ENCODE measurements at places on chromosomes 6 and 20.

GRCh38 chr20:24657196-24657595 is 187.8 kb downstream of the SYNDIG1 start:
- no peak for DNase-seq

GRCh38 chr20:61356196-61356595 is 104.1 kb downstream of the CDH4 start:
- no peak for DNase-seq

DNA sequence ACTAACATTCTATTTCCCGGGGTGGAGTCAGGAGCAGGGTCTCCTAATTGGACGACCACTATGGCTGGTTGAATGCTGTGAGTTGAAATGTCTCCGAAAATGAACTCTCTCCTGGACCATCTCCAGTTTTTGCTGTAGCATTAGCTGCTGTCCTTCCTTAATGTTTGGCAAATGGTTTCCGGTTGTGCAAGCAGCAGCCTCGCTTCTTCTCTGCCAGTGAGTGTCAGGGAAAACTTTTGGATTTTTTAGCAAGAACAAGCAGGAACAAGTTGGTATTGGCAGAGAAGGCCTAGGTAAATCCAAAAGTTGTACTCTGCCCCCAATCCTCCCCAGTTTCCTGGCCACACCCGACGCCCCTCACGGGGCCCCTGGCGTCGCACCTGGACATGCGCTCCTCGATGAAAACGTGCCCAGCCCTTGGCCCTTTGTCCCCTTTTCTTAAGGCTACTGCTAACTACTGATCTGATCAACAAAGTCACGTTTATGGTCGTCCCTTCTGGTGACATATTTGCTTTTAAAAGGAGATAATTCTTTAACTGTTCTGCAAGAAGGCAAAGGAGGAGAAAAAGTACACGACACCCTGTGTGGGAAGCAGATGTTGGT is 103.2 kb downstream of the ARMC2 start:
- DNase-seq = no peak

DNA sequence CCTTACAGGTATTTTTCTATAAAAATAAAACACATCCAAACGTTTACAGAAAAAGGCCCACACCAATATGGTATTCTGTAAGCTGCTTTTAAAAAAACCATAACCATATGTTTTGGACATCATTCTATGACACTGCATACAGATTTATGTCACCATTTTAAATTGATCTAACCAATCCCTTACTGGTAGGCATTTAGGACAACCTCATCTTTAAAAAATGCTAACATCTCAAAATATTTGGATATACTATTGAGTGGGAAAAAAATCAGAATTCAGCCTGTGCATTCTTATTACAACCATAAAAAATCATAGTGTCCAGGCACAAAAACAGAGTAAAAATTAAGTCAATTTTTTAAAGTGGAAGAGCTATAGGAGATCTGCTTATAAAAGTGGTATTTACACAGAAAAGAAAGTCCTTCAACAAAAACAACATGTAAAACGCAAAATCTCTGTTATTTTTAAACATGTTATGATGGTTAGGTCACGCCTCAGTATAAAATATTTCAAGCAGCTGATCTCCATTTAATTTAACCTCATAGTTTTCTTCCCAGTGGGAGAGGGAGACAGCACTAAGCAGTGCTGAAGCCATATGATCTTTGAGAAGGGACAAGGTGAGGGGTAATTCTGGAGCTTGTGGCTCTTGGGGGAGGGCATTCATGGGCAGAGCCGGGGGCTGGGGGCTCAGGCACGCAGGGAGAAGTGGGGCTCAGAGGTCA is 21.2 kb downstream of the TRAM2 start:
- DNase-seq = no peak

DNA sequence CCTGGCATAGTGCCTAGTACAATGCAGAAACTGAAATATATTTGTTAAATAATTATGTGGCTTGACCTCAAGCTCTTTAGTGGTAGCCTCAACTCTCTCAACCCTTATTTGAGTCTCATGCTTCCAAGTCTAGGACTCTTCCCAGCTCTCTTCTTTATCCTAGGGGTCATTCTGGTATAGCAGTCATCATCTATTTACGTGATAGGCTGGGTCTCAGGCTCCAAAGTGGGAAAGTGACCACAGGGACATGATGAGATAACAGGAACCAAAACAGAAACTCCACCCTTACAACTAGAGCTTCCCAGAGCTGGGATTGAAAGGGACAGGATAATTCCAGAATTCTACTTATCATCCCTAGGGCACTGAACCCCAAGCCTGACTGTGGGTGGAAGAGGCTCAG is 17.7 kb upstream of the MAP3K7 start:
- no peak for DNase-seq

- DNase-seq = no peak
These were observed 114.1 kb upstream of the INSM1 start for GRCh38 chr20:20253744-20254330.

DNA sequence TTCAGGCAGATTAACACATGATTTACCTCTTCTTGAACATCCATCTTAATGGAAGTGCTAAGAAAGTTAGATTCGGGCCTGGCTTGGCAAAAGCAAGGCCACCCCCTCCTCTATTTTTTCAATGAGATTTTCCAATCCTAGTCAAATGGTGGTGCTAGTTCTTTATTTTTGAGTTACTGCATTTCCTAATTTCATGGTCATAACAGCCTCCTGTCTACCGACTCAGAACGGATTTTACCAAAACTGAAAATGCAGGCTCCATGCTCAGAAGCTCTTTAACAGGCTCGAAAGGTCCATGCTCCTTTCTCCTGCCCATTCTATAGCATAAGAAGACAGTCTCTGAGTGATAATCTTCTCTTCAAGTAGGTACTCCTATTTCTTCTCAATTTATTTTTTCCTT is 117.2 kb upstream of the ESR1 start:
- peak; percentile 27 for DNase-seq

GRCh38 chr6:109513571-109514071 is 30.6 kb upstream of the ZBTB24 start:
- DNase-seq = peak; percentile 29

DNA sequence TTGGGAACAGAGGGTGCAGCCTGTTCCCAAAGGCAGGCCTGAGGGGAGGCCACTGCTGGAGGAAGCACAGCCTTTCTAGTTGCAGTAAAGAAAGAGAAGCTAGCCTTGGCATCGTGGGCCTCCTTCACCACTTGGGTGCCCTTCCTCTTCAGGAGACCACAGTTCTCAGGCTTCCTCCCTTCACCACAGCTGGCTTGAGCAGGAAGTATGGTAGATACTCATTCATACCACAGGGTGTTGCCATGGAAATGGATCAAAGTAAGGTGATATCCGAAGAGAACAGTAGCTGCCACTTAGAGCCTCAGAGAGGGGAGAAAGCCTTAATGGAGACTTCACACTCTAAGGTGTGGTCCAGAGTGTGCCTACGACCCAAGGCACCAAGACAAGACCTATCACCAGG is 120.4 kb upstream of the RIPOR2 start:
- DNase-seq = no peak

- DNase-seq = no peak
These were observed 23.5 kb upstream of the SIM1 start for GRCh38 chr6:100488244-100488643.

GRCh38 chr20:15179381-15179780 is 842.0 kb upstream of the FLRT3 start:
- no peak for DNase-seq

DNA sequence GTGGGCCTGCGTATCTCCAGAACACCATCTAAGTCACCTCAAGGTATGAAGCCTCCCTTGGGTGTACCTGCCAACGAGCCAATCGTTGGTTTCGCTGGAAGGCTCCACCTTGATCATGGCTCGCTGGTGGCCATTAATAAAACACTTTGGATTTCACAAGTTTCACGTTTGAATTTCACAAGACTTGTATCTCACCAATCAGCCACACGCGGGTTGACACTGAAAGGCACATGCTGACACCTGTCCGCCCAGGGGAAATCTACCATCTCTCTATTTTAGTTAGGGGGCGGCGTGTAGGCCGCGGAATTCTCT is 586 bp upstream of the HMGA1 start:
- DNase-seq = no peak

- peak; percentile 18 for DNase-seq
These were observed 194.8 kb downstream of the COL9A1 start for GRCh38 chr6:70107852-70108629.

- peak; percentile 53 for DNase-seq
These were observed 5.1 kb downstream of the DIDO1 start for GRCh38 chr20:62921119-62921687.

- no peak for DNase-seq
These were observed 78.1 kb downstream of the UST start for GRCh38 chr6:148824960-148825359.

DNA sequence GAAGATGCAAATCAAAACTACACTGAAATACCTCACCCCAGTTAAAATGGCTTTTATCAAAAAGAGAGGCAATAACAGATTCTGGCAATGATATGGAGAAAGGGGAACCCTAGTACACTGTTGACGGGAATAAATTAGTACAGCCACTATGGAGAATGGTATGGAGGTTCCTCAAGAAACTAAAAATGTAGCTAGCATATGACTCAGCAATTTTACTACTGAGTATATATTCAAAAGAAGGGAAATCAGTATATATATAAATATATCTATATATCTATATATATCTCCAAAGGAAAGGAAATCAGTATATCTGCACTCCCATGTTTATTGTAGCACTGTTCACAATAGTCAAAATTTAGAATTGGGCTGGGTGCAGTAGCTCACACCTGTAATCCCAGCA is 113.9 kb downstream of the KLHL32 start:
- DNase-seq = no peak

DNA sequence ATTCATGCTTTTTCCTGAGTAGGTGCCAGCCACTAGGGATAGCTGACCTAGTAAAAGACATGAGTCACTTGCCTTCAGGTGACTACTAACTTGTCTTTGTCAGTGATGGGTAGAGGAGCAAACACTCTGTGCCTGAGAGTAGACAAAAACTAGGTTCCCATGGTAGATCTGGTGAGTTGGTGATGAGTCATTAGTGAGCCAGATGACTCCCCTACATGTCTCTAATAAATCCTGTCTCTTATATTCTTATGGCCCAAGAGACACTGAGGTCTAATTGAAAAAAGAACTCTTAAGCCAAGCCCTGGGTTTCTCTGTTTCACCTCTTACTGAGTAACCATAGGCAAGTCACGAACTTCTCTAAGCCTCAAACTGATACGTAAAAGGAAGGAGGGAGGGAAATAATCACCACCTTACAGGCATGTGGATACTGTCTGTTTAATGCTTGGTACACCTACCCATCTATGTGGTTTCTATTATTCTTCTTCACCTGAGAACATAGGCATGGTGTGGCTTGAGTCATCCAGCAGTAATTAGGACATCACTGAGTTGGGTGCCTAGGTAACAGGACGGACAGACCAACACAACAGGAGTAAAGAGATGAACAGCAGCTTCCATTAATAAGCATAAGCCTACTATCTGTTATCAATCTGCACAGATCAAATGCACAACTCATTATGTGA is 20.3 kb downstream of the TTPAL start:
- DNase-seq = peak; percentile 100

DNA sequence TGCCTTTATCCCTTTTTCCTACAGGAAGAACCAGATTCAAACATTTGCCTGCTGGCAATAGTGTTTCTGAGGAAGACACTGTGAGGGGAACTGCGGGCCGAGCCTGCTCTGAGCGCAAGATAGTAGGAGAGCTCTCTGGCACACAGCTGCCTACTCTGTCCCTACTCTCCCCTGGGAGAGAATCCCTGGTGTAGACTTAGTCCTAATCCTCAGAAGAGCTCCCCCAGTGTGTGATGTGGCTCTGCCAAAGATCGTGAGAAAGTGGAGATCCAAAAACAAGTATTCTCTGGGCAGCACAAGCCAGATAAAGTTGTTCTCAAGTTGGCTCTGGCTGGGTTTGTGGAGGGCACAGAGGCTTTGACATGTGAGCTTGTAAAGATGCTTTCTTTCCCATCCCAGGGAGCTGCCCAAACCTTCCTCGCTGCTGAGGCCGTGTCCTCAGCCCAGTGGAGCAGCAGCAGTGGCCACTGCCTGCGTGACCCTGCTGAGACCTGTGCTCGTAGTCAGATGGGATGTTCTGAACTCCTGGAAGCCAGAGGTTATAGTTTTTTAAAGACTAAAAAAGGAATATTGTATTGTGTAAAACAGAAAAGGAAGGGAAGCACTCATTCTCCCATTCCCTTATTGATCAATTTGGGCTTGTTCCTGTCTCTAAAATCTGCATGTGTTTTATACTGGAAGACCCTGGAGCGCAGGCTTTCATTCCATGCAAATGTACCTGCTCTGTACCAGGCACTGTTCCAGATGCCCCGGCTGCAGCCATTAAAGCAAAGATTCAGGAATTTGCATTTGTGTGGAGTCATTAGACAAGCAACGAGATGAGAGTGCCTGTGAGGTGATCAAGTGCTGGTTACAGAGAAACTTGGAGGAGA is 30.7 kb downstream of the PNLDC1 start:
- DNase-seq = no peak

- DNase-seq = no peak
These were observed 13.1 kb downstream of the FAM184A start for GRCh38 chr6:119065382-119065781.

GRCh38 chr6:31582230-31582643 is at the start of gene LTB:
TSS of gene LTB (minus strand) at chr6:31582424. CDS start at chr6:31582417, 7 bp downstream.
- DNase-seq = no peak

GRCh38 chr20:58969439-58969838 is 11.6 kb upstream of the NELFCD start:
- no peak for DNase-seq

GRCh38 chr20:61371501-61372136 is 119.6 kb downstream of the CDH4 start:
- no peak for DNase-seq

DNA sequence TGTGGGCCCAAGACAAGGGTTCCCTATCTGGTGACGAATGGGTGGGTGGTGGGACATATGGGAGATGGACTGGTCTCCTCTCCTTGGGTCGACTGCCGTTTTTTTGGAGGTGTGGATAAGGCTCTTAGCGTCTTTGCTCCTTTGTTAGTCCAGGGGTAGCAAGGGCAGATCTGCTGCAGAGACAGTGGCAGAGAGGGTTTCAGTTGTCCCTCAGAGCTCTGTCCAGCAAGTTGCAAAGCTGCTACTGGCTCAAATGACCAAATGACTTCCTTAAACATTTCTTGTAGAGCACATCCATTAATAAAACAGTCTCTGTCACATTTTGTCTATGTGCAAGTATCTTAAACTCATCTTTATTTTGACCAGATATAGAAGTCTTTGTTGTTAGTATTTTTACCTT is 508.0 kb upstream of the ADGRB3 start:
- no peak for DNase-seq

- DNase-seq = no peak
These were observed 278.2 kb upstream of the PREP start for GRCh38 chr6:105681061-105681460.

- no peak for DNase-seq
These were observed 24.8 kb downstream of the GRM4 start for GRCh38 chr6:34120953-34121675.

- no peak for DNase-seq
These were observed 65.9 kb downstream of the PREP start for GRCh38 chr6:105336986-105337385.
